ENCODE measurements at places on chromosomes 5 and 9.

DNA sequence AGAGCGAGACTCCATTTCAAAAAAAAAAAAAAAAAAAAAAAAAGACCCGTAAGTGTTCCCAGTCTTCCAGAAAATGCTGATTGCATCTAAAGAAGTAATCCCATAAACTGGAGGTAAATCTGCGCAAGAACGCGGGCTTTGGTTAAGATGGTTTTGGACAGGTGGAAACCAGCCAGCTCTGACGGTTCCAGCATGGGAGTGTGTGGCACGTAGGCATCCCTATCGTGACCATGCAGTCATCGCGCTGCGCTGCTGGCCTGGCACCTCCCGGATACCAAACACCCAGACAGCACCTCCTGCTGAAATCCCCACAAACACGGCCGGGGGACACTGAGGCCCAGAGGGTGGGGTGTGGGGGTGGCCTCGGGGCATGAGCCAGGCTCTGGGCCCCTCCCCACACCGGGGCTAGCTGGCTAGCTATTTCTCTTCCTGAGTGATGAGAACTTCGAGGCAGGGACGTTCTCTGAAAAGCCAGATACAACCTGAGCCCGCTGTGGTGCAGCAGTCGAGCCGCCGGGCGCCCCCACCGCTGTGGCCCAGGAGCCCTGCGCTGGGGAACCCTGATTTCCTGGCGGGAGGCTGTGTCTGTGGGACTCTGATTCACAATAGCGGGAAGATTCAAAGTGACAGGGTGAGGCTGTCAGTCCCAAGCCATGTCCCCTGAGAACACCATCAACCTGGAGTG lies 32.2 kb upstream of the NOTCH1 start:
- DNase-seq, result no peak

GRCh38 chr5:172716796-172717313 lies 54.1 kb downstream of the DUSP1 start:
- DNase-seq, result peak; percentile 74

DNA sequence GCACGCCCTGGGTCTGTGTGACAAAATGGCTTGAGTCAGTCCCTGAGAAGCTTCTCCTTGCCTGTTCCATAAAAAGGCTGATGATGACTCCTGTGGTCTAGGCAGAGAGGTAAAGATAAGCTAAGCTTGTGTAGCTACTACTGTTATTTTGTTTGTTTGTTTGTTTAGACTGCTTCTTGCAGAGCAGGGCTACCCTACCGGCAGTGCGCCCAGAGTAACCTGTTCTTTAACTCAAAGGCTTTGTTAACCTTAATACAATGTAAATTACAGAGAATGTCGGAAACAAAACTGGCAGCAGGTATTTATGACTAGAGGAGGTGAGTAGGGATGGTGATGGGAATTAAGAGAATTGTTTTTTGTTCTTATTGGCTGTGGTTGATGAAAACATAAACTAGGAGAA lies 87.6 kb downstream of the F2RL2 start:
- DNase-seq, result no peak

DNA sequence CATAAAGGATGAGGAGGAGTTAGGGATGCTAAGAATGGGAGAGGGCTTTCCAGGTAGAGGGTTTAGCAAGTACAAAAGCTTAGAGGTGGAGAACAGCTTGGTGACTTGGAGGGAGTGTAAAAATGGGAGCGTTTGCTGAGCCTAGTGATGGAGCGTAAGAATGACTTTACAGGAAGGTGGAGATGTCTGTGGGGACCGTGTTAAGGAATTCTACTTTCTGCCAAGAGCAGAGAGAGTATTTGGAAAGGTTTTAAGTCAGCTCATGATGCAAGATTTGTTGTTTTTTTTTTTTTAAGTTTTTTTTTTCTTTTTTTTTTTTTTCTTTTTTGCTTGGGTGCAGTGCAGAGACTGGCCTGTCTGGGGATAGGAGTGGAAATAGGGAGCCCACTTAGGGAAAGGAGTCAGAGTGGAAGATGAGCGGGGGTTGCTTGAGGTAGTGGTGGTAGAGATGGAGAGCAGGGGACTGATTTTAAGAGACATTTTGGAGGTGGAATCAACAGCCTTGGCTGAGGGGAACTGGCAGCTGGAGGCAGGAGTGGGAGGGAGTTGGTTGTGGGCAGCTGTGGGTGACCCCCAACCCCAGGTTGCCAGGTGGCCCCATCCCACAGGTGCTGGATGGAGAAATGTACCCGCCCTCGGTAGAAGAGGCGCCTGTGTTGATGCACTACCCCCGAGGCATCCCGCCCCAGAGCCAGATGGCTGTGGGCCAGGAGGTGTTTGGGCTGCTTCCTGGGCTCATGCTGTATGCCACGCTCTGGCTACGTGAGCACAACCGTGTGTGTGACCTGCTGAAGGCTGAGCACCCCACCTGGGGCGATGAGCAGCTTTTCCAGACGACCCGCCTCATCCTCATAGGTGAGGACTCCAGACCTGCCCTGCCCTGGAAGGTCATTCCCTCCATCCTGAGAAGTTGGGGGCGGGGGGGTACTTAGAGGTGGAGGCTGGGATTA lies 12.4 kb downstream of the PTGS1 start:
- DNase-seq, result no peak

- no peak for DNase-seq
Measured at GRCh38 chr9:132150256-132150655, 11.6 kb upstream of the NTNG2 start.

GRCh38 chr5:116386633-116387032 lies 188.0 kb downstream of the SEMA6A start:
- no peak for DNase-seq

- DNase-seq, result no peak
Measured at GRCh38 chr5:178078197-178079010, 34.9 kb upstream of the N4BP3 start.

- no peak for DNase-seq
Measured at GRCh38 chr5:86526811-86527348, 90.9 kb upstream of the COX7C start.

GRCh38 chr5:33330426-33330825 lies 110.3 kb upstream of the TARS1 start:
- no peak for DNase-seq

DNA sequence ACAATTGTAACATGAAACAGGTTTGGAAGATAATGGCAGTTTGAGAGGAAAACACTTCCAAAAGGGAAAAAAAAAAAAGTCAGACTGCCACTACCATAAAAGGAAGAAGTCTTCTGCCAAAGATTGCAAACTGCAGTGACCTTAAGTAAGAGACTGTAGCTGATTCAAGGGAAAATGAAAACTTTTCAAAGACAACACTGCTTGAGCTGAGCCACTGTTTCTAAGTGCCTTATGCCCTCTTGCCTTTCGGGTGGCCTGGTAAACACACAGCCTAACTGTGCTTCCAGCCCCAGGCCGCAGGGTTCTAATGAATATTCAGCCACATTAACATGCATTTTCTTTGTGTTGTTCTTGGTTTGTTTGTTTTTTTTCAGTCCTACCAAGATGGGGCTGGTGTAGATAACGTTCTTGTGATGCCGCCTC lies 354.6 kb downstream of the BNC2 start:
- DNase-seq, result no peak

- DNase-seq, result no peak
Measured at GRCh38 chr5:120465436-120465961, 1.4 kb downstream of the PRR16 start.
